ENCODE measurements at places on chromosomes 3 and 15.

DNA sequence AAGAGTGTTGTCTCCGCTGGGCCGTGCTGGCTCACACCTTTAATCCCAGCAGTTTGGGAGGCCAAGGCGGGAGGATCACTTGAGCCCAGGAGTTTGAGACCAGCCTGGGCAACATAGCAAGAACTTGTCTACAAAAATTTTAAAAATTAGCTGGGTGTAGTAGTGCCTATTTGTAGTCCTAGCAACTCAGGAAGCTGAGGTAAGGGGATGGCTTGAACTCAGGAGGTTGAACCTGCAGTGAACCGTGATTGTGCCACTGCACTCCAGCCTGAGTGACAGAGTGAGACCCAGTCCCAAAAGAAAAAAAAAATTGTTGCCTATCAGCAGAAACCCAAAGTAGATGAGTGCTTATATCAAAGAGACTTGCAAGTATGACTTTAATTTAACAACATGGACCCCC, 12.7 kb upstream of the AKAP13 start:
- DNase-seq, result no peak

DNA sequence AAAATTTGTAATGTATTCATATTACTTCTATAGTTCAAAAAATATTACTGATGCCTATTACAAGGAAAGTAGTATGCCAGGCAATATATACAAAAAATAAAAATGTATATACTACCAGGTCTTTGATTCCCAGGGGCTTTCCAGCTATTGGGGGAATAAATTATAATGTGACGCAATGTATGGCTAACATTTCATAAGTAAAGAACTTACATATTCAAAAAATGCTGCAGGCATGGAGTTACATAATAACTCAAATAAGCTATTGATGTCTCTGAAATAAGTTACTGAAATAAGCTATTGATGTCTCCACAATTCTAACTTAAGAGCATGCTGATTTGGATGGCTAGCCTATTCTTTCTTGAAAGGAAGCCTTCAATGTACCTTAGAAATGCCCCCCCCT, 30.2 kb downstream of the MCCC1 start:
- DNase-seq, result no peak

GRCh38 chr15:79939399-79939798, 31.6 kb downstream of the BCL2A1 start:
- DNase-seq, result no peak

- no peak for DNase-seq
Measured at GRCh38 chr15:23420806-23421575, 26.1 kb downstream of the GOLGA6L2 start.

- DNase-seq, result no peak
Measured at GRCh38 chr3:194198938-194199337, 63.0 kb downstream of the HES1 start.

DNA sequence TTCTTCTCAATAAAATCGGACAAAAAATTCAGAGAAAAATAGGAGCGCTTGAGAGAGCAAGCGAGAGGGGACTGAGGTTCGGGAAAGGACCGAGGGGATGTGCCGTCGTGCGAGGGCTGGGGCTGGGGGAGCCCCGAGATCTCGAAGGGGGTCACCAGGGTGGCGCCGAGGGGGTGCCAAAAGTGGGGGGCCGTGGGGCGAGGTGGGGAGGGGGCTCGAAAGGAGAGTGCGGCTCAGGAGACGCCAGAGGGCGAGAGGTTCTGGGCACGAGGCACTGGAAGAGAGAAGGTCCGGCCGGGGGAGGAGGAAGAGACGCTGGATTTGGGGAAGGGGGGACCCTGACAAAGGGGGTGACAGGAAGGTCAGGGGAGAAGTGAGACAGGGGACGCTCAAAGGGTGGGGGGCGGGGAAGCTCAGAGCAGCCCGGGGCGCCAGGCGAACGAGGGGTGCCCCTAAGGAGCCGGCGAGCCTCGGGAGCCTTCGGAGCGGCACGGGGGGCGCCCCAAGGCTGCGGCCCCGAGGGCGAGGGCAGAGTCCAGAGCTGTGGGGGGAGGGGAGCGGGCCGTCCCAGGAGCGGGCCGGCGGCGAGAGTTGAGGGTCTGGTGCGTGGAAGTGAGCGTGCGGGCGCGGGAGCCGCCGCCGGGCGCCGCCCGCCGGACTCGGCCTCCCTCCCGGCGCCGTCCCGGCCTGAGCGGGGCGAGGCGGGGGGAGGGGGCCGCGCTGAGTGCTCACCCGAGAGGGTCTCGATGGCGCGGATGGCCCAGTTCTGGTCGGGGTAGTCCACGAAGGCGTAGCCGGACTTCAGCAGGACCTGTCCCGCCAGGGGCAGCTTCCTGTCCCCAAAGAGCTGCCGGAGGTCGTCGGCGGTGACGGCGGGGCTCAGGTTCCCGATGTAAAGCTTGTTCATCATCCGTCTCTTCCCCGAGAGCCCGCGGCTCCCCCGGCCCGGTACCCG, 514 bp downstream of the IGF2BP2 start:
- DNase-seq, result no peak

DNA sequence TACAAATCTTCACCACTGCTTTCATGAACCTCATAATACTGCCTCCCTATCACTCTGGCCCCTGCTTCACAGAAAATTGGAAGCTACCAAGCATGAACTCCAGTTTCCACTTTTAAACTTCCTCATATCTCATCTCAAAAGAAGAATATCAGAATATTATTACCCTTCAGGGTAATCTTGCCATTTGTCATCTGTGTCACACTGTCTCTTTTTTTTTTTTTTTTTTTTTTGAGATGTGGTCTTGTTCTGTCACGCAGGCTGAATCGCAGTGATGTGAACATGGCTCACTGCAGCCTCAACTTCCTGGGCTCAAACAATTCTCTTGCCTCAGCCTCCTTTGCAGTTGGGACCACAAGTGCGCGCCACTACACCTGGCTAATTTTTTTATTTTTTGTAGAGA, 80.4 kb upstream of the TCF12 start:
- no peak for DNase-seq

Measured in T-helper 22 cell (primary cell).